RWPE1 (cell line): ENCODE measurements at places on chromosomes 1 and 21.
A peak's percentile ranks its signal among the peaks of the same experiment; 100 is the strongest.

GRCh38 chr1:183842795-183843144 is 37.9 kb downstream of the RGL1 start:
- no peak for DNase-seq

DNA sequence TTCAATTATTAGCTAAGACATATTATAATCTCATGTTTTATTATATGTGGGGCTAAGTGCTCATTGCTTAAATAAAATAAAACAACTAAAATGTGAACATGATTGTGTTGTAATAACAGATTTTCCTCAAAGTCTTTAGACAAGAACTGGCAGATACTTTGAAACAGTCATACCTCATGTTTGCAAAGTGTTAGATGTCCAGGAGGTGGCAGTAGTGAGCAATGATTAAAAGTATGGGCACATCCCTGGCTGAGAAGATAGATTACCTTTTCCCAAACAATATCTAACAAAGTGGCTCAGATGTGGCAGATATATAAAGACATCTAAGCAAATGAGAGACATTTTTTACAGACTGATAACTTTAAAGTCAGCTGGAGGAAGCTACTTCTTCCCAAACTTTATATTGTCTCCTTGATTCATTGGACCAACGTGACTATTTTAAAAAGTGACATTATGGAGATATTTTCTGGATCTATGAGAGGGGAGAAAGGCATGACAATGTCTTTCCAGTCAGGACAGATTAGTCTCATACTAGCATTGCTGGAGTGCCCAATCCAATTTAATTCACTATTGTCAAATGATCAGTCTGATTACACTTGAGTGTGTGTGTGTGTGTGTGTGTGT is 269.8 kb downstream of the S1PR1 start:
- peak; percentile 24 for DNase-seq

DNA sequence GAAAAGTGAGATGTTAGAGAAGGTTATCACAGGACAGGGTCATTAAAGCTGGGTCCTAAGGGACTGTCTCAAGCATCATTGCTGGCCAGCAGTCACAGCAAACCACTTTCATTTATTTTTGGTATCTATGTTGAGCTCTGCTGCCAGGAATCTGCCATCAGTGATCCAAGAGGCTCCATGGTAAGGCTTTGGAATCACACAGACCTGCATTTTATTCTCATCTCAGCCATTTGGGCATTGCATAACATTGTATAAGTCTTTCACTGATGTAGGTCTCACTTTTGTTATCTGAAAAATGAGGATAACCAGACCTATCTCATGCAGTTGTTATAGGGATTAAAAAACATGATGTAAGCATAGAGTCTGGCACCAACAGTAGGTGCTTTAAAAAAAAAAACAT is 77.5 kb downstream of the OMA1 start:
- DNase-seq: no peak

- DNase-seq: no peak
Observed at GRCh38 chr1:113983391-113983790, 4.1 kb downstream of the OLFML3 start.

- DNase-seq: no peak
Observed at GRCh38 chr1:4121834-4122512, 221.9 kb upstream of the C1orf174 start.

GRCh38 chr1:28278763-28279162 is 19.4 kb downstream of the SESN2 start:
- no peak for DNase-seq

DNA sequence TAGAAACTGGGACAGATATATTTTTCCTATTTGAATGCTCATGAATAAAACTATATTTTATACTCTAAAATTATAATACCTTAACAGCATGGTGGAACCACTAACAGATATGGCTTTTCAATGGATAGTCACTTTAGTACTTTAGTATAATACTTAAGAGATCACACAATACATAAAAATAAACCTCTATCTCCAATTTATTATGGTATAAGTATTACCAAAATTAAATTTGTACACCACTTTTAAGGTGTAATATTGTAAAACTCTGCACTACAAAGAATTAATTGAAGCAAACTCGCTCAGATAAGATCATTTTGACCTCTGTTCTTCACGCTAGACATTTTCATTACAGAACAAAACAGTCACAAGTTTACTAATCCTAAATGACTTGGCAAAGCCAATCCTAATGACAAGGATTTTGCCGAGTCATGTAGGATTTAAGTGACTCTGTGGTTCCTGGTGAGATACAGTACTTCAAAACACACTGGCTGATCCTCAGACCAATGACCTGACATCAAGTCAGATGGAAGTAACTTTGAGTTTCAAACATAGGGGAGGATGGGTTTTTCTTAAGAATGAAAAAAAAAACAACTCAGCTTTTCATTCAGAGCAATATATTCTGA is 200.6 kb downstream of the SMYD3 start:
- DNase-seq: no peak

DNA sequence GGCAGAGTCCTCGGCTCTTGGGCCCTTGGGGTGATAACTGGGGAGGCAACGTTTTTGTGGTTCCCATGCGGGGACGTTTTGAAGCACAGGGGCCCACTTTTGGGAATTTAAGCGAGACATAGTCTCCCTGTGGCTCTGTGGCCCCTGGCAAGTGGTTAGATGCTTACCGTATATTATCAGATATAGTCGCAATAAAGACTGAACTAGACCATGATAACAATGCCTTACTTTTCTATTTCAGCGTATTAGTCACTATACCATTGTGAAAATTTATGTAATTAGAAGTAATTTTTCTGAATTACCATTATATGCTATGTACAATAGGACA is 538 bp upstream of the RCAN1 start:
- no peak for DNase-seq

DNA sequence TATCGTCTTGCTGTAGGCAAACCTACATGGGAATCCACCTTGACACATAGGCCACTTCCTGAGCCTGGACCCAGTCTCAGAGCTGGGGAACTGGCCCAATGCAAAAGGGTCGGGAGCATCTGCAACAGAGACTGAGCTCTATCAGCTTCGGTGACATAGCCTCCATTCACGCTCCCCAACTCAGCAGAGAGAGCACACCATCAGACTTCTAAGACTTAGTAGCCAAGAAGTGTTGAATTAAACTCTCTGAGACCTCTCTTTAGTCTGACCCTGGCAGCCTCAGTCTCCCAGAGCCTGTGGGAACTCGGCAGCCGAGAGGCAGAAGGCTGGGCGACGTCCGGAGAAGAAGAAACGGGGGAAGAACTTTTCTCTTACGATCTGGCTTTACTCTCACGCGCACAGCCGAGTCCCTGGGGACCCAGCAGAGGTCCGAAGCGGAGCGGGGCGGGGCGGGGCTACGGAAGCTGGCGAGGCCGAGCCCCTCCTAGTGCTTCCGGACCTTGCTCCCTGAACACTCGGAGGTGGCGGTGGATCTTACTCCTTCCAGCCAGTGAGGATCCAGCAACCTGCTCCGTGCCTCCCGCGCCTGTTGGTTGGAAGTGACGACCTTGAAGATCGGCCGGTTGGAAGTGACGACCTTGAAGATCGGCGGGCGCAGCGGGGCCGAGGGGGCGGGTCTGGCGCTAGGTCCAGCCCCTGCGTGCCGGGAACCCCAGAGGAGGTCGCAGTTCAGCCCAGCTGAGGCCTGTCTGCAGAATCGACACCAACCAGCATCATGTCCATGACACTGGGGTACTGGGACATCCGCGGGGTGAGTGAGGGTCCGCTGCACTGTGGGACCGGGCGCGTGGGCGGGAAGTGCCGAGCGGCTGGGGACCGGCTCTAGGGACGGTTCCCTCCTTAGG is at the start of gene GSTM4:
Gene GSTM4, plus strand, starts transcription at position 485 of the 905 bp plus-strand sequence. Its CDS starts 291 bp downstream, at position 776.
- peak; percentile 52 for DNase-seq

GRCh38 chr1:195717651-195718050 is 890.6 kb downstream of the KCNT2 start:
- peak; percentile 34 for DNase-seq

DNA sequence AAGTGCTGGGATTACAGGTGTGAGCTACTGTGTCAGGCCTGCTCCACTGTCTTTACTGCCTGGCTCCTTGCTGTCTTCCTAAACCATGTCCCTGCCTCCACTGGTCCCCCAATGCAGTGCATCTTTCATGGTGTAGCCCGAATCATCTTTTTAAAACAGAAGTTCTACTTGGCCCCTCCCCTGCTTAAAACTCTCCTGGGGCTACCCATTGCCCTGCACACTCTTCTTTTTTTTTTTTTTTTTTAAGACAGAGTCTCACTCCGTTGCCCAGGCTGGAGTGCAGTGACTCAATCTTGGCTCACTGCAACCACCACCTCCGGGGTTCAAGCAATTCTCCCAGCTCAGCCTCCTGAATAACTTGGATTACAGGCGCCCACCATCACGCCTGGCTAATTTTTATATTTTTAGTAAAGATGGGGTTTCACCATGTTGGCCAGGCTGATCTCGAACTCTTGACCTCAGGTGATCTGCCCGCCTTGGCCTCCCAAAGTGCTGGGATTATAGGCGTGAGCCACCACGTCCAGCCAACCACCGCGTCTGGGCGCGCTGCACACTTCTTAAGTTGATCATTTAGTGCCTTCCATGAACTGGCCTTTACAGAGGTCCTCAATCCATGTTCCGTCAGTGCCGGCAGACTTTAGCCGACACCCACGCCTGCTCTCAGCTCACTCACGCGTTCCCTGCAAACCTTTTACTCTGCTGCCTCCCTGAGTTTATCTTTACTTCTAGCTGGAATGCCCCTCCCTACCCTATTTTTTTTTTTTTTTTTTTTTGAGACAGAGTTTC is 2.4 kb downstream of the FCN3 start:
- no peak for DNase-seq

DNA sequence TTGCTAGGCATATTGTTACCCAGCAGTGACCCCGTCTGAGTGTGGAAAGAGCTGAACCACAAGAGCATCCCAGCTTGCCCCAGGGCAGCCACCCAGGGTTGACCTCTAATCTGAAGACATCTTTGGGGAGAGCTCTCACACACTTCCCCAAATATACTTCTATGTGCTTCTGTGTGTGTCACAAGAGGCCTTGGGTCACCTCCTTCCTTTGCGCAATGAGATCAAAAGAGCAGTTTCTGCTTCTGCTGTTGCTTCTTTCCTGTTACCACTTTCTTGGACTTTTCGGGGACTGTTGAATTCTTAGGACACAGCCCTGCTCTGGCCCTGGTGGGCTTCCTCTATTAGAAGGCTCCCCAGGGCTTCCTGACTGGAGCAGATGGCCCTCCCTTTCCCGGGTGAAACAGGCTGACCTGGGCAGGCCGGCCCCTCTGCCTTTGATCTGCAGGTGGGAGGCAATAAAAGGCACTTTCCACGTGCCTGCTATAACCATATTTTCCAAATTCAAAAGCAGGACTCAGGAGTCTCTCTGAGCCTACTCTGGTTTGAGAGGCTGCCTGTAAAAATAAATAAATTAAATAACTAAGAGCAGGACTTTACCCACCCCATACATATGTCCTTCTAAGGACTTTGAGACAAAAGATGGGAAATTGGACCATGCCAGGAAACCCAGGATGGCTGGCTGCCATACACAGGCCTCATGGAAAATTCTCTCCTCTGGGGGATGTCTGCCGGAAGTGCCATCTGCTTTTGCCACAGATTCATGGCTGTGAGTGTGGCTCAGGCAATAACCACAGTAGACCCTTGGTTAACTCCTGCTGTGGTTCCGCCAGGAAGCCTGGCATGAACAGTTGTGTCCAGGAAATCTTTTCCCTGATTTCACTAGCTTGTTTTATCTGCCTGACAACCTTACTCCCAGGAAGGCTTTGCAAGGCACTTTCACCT is 28.3 kb upstream of the RCSD1 start:
- DNase-seq: no peak

- no peak for DNase-seq
Observed at GRCh38 chr1:78184460-78185072, 138.8 kb downstream of the GIPC2 start.

DNA sequence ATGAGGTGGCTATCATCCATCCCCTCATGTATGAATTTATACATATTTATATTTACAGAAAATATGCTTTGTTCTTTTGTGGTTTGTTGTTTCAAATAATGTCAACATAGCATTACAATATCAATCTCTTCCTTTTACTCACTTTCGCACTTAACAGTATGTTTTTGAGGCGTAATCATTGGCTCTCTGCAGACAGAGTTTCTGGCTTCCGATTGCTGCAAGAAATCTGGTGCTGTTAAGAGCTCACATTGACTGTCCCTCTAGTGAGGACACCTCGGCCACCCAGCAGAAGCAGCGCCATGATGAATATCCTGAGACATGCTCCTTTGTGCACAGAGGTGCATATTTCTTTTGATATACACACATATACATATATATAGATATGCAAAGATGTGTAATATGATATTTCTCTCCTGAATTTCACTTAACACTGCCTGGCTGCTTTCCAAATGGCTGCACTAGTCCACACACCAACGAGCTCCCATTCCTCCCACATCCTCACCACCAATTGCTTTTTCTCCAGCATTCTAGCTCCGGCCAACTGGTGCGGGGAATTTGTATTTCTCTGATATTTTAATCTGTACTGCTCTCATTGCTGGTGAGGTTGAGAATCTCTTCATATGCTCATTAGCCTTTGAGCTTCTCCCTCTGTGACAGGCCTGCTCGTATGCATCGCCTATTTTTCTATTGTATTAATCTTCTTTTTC is 248.4 kb downstream of the SIPA1L2 start:
- no peak for DNase-seq

GRCh38 chr1:200180821-200181220 is 153.3 kb downstream of the NR5A2 start:
- peak; percentile 42 for DNase-seq

- peak; percentile 39 for DNase-seq
Observed at GRCh38 chr1:37478451-37478881, 4.1 kb downstream of the ZC3H12A start.

- DNase-seq: no peak
Observed at GRCh38 chr1:86504137-86504479, 35.4 kb downstream of the CLCA1 start.

DNA sequence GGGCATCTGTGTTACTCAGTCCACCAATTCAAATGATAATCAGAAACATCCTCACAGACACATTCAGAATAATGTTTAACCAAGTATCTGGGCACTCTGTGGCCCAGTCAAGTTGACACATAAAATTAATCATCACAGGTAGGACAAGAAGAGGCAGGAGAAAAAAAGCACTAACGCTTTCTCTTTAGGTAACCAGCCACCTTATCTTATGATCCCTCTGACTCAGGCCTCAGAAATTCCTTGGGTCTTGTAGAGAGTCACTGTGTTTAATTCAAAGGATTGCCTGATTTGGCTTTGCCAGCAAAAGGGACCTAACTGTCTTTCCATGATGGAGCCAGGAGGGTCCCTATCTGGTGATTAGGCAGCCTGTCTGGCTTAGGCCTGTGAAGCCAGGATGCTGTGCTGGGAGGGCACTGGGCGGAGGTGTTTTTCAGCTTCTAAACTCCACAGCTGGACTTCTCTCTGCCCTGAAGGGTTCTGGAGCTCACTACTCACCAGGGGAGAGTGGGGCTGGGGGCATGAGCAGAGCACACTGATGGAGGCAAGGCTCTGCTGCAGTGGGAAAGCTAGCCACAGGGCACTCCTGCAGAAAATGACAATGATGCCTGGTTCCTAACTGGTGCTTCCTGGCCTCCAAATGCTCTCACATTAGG is 36.4 kb upstream of the STUM start:
- DNase-seq: peak; percentile 56

- peak; percentile 100 for DNase-seq
Observed at GRCh38 chr1:36450270-36450918, at the start of gene OSCP1. TSS of gene OSCP1 (minus strand) at chr1:36450451. CDS start at chr1:36450369, 82 bp downstream.
